ENCODE measurements at places on chromosomes 13 and 19.

GRCh38 chr19:17725422-17726078 is 6.3 kb downstream of the MAP1S start:
- no peak for DNase-seq

GRCh38 chr19:4064496-4065260 is 2.0 kb downstream of the ZBTB7A start:
- DNase-seq, result no peak

- no peak for DNase-seq
These were observed 58.4 kb downstream of the ELF1 start for GRCh38 chr13:40960716-40961115.

GRCh38 chr13:25198647-25199046 is 26.6 kb upstream of the AMER2 start:
- no peak for DNase-seq

- DNase-seq, result no peak
These were observed 3.2 kb upstream of the LGALS13 start for GRCh38 chr19:39599116-39599515.

- no peak for DNase-seq
These were observed 290.7 kb upstream of the MIR17HG start for GRCh38 chr13:91056746-91057145.

- DNase-seq, result no peak
These were observed 1.7 kb downstream of the MCF2L start for GRCh38 chr13:112970552-112971287.

DNA sequence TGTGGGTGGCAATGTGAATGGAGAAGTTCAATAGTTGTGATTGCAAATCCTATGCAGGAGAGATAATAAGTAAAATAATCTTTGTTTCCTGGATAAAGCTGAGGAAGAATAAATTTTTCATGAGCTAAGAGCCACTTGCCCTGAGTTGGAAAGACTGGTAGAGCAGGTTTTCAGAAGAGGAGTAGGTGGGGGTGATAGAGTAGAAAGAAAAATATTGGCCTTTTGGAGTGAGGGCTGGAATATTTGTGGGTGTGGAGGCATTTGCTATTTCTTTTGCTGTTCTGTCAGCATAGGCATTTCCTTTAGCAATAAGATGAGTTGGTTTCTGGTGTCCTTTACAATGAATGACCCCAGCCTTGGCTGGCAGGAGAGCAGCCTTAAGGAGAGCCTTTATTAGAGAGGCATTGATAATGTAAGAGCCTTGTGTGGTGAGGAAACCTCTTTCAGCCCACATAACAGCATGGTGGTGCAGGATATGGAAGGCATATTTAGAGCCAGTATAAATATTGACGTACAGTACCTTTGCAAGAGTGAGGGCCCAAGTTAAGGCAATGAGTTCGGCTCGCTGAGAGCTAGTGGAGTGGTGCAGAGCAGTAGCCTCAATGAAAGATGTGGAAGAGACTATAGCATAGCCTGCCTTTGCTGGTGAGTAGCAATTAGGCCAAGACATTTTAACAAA is 11.6 kb upstream of the ZNF431 start:
- DNase-seq, result no peak

- DNase-seq, result no peak
These were observed 520 bp downstream of the ZNF600 start for GRCh38 chr19:52786078-52786463.

DNA sequence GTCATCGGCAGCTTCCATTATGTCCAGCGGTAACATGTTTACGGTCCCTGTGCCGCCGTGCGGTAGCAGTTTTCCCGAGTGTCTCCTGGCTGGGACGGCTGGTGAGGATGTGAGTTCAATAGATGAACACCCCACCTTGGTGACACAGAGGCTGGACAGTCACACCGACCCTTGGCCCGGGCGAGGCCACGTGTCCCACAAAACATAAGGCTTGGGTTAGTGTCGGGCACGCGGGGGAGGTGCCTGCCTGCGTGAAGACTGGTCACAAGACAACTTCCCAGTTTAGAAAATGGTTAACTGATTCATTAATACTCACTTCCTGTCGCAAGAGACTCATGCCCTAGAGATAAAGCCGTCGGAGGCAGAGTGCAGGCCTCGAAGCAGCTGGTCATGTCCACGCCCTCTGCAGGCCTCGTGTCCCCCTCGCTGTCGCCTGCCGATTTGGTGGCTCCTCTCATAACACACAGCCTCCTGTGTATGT is 17.2 kb downstream of the RASA3 start:
- no peak for DNase-seq

GRCh38 chr13:82432949-82433348 is 1449.3 kb downstream of the SLITRK1 start:
- DNase-seq, result no peak

- no peak for DNase-seq
These were observed 14.0 kb downstream of the MOB3A start for GRCh38 chr19:2081873-2082810.

GRCh38 chr13:65347420-65348030 is 1882.6 kb downstream of the PCDH9 start:
- DNase-seq, result no peak

DNA sequence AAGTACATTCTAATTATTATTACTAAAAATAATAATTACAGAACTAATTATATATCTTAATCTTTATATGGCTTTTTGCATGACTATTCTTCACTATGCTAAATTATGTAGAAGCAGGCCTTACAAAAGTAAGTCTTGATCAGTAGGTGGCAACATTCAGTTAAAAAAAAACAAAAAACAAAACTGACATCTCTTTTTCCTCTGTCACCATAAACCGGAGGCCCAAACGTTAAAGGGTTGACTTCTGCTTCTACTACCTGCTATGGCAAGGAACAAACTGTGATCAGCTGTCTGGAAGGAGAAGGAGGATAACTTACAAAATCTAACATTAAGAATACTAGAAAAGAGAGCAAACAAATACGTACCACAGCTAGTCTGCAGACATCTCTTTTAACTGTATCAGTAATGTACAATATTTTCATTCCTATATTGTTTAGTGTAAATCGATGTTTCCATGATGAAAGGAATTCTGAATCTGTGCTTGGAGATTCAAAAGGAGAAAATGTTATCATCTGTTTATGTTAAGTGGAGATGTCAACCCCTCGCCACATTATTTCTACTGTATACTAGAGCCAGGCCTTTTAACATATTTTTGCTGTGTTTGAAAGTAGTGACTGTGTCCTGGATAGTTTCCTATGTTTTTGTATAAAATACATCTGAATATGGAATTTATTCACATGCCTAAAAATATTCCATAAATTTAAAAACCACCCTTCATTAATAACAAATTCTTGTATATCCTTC is 1525.4 kb downstream of the SLITRK1 start:
- DNase-seq, result no peak

DNA sequence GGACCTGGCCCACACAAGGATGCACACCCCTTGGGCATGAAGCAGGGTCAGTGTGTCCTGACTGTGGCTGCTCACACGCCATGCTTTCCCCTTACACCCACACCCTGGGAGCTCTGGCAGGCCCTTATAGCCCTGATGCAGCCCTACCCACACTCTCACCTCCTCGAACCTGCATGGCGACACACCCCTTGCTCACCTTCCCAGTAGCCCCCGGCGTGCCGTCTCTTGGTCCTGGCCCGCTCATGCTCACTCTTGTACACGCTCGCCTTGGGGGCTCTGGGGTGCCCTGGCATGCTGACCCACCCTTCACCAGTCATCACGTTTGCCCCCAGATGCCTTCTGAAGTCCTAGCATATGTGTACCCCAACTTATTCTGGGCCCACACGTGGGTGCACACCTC is 56.1 kb downstream of the MAP4K1 start:
- DNase-seq, result no peak

Measured in amniotic stem cell (primary cell).